Right lung (tissue), 10 donors: ENCODE measurements at places on chromosomes 11 and 22. TPM values are rescaled to one million over a fixed set of nuclear protein-coding genes. Genes with fewer than 3 reads are reported as not detected.

DNA sequence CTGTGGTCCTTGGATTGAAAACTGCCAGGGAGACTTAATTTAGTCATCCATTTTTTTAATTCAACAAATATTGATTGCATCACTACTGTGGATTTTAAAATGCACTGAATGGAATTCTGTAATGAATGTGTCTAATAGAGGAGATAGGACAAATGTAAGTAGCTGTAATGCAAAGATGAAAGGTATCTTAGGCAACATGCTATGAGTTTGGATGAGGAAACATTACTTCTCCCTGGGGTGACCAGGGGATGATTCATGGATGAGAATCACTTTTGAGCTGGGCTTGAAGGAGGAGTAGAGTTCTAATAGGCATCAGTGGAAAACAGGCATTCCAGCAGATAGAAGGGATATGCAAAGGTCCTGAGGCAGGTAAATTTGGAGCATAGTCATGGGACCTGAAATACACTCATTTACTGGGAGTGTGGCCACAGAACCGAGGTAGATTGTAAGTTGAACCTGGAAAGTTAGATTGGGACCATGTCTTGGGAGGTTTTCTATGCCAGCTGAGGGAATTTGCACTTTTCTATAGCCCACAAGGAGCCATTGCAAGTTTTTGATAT lies 43.4 kb downstream of the PKNOX2 start:
- no peak for DNase-seq

GRCh38 chr11:120030411-120030810 lies 107.5 kb downstream of the TRIM29 start:
- no peak for DNase-seq

Gene GNAZ
- 4.8 TPM for polyA plus RNA-seq

Gene MIOX
- polyA plus RNA-seq = not detected

Gene LDLRAD3
- polyA plus RNA-seq = 19.1 TPM

Gene PYGM
- 3.9 TPM for polyA plus RNA-seq

- no peak for DNase-seq
Observed at GRCh38 chr22:17880468-17880867, 106.2 kb upstream of the BID start.

- DNase-seq = no peak
Observed at GRCh38 chr11:9615031-9615451, 41.6 kb downstream of the WEE1 start.

Gene ST14
- polyA plus RNA-seq = 35.1 TPM

Gene GAL3ST1
- polyA plus RNA-seq = 5.1 TPM

- no peak for DNase-seq
Observed at GRCh38 chr11:117583063-117583801, 213.8 kb downstream of the DSCAML1 start.

GRCh38 chr11:116661056-116661455 lies 111.7 kb downstream of the BUD13 start:
- no peak for DNase-seq

Gene OR6T1
- polyA plus RNA-seq = not detected

- DNase-seq = no peak
Observed at GRCh38 chr11:34234086-34234740, 123.6 kb downstream of the ABTB2 start.

Gene C1QTNF4
- polyA plus RNA-seq = 3.6 TPM

GRCh38 chr11:61752117-61752924 lies at the start of gene MYRF:
TSS of gene MYRF (plus strand) at chr11:61752636. CDS start at chr11:61752745, 109 bp downstream.
- DNase-seq = no peak

Gene SLCO2B1
- 24.5 TPM for polyA plus RNA-seq

DNA sequence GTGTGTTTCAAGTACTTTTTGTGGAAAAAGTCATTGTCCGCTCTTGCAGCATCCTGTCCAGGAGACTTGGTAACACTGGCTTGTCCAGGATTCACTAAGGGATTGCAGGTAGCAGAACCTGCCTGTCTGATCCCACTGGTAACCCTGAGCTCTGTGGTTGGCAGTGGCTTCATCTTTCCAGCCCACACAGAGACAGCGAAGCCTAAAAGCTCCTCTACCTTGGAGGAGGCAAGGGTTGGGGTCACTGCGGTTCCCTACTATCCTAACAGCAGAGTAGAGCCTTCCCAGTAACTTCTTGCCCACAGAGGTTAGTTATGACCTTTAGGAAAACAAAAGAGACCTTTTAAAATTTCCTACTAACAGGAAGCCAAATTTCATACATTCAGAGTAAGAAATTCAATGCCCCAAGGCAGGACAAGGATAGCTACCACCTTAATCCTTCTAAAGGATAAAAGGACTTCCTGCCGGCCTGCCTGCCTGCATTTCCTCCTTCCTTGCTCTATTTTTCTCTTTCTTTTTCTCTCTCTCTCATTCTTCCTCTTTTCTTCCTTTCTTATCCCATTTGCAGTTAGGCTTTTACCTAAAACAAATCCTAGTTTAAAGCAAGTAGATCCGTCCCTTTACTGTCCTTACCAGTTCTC lies 8.4 kb upstream of the RCN1 start:
- DNase-seq = no peak

Gene NADSYN1
- 66.0 TPM for polyA plus RNA-seq

GRCh38 chr22:25419247-25420113 lies 145.0 kb upstream of the GRK3 start:
- DNase-seq = no peak

DNA sequence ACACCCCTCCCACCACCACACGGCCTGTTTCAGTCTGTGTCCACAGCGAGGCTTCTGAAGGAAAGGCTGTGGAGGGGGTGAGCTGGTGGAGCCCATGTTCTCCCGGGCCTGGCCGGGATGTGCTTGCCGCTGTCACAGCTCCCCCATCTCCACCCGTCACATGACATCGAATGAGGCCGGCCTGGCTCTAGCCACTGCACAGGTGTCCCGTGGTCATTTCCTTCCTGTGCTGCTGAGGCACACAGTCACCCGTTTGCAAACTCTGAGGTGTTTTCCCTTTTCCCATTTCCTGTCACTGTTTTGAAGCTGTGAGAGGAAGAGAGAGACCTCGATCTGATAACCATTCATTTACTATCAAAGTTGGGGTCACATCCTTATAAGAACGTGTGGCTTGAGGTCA lies 55.7 kb upstream of the CLDN5 start:
- peak; percentile 21 for DNase-seq

DNA sequence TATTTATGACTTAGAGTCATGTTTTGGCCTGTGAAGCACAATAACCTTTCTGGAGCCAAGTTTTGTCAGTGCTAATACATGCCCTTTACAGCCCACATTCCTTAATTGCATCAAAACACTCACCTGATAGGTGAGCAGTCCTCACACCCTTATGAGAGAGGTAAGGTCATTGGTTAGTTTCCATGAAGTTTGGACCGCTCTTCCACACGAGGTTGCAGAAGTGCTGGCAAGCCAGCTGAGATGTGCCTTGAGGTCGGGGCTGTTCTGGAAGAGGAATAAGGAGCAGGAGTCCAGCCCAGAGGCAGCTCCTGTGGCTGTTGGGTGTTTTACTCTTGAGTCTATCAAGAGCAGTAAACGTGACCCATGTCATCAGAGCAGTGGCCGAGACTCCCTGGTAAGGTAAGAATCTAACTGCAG lies 76.3 kb downstream of the CYB5R2 start:
- no peak for DNase-seq

Gene ZDHHC8
- polyA plus RNA-seq = 34.8 TPM

Gene PPM1F
- 51.2 TPM for polyA plus RNA-seq

Gene ACRV1
- 1.3 TPM for polyA plus RNA-seq

- no peak for DNase-seq
Observed at GRCh38 chr22:47000256-47000655, 237.8 kb downstream of the TBC1D22A start.

DNA sequence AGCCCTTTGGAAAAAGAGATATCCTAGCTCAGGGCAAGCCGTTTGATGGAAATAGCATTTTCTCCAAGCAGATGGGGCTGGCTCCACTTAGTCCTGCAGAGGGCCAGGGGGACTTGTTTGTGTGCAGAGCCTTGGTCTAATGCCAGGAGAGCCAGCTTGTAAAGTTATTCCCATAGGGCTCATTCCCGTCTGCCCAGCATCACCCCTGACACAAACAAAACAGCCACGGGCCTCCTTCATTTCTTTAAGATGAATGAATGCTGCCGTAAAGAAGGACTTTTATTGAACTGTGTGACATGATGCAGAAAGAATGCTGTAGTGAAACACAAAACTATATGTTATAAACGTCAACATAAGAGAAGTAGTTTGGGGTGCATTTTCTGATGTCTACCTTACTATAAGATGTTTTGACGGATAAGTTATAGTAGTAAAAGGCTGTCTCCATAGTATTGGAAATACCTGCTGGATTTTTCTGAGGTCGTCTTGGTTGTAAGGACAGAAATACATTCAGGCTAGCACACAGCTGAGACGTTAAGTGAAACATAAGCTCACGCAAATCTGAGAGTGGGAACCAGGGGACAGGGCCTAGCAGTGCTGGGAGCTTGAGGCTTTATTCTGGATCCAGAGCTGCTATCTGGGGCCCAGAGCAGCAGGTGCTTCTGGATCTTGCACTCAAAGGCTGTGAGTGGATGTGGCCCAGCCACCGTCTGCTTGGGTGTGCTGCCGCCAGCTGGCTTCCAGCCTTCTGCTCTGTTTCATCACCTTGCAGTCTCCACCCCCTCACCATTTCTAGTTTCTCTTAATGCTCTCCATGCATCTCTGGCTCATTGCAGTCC lies 53.3 kb downstream of the NCAM1 start:
- peak; percentile 30 for DNase-seq

DNA sequence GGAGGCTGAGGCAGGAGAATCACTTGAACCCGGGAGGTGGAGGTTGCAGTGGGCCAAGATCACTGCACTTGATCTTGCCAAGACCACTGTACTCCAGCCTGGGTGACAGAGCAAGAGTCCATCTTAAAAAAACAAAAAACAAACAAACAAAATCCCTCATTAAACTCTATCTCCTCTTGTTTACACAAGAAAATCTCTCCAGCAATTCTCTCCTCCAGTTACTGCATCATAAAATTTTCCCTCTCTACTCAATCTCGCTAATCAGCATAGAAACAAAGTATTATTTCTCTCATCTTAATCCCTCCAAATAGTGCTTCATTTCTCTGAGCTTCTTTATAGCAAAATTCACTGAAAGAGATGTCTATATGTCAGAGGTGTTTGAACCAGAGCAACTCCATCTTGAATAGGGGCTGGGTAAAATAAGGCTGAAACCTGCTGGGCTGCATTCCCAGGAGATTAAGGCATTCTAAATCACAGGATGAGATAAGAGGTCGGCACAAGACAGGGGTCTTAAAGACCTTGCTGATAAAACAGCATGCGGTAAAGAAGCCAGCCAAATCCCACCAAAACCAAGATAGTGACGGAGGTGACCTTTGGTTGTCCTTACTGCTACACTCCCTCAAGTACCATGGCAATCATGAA lies 19.8 kb downstream of the MTMR2 start:
- no peak for DNase-seq

GRCh38 chr22:25027043-25027906 lies 74.8 kb downstream of the KIAA1671 start:
- DNase-seq = no peak

- no peak for DNase-seq
Observed at GRCh38 chr11:119592642-119593041, 136.4 kb downstream of the NECTIN1 start.

GRCh38 chr11:75090671-75091177 lies 6.0 kb downstream of the OR2AT4 start:
- no peak for DNase-seq

Gene PEX26
- 24.4 TPM for polyA plus RNA-seq

Gene OR51E2
- polyA plus RNA-seq = 0.14 TPM

- DNase-seq = no peak
Observed at GRCh38 chr22:19678949-19679521, 35.3 kb upstream of the SEPTIN5 start.

- peak; percentile 43 for DNase-seq
Observed at GRCh38 chr11:17821648-17822400, 87.2 kb downstream of the KCNC1 start.

Gene ARHGEF17
- polyA plus RNA-seq = 85.9 TPM

GRCh38 chr11:31089117-31089516 lies 280.4 kb downstream of the DCDC1 start:
- no peak for DNase-seq

GRCh38 chr11:28490773-28491382 lies 382.7 kb downstream of the METTL15 start:
- DNase-seq = peak; percentile 50

Gene SOX10
- 0.52 TPM for polyA plus RNA-seq

DNA sequence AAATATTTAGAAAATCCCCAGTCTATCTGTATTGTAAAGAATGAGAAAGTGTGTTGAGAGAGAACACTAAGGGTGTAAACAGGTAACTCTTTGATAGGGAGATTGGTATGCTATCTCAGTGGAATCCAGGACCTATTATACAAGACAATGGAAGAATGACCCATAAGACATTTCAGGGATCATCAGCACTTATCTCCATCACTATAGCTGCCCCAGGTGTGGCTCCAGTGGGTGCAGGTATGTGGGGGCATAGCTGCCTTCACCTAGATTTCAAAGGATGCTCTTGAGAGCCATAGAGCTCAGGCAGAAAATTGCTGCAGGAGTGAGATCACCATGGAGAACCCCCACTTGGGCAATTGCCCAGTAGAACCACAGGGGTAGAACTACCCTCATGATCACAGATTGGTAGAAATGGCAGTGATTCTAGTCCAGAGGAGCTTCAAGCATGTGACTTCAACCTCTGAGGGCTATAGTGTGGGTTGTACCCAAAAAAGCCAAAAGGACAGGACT lies 252.3 kb upstream of the TBCEL start:
- DNase-seq = no peak

DNA sequence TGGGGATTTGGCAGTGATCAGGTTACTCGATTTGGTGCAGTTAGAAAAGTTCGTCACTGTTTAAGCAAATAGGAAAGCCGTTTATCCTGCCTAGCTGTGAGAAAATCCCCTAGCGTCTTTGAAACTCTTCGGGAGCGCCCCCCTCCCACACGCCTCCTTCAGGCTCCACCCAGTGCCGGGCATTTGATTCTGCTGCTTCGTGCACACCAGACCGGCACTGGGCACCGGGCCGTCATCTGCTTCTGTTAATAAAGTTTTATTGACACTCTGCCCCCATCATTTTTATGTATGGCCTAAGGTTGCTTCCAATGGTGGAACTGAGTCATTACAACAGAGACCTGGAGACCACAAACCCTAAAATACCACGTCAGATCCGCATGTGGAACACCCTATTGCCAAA lies 50.9 kb downstream of the IGF2 start:
- no peak for DNase-seq

Gene POGLUT3
- 68.9 TPM for polyA plus RNA-seq

DNA sequence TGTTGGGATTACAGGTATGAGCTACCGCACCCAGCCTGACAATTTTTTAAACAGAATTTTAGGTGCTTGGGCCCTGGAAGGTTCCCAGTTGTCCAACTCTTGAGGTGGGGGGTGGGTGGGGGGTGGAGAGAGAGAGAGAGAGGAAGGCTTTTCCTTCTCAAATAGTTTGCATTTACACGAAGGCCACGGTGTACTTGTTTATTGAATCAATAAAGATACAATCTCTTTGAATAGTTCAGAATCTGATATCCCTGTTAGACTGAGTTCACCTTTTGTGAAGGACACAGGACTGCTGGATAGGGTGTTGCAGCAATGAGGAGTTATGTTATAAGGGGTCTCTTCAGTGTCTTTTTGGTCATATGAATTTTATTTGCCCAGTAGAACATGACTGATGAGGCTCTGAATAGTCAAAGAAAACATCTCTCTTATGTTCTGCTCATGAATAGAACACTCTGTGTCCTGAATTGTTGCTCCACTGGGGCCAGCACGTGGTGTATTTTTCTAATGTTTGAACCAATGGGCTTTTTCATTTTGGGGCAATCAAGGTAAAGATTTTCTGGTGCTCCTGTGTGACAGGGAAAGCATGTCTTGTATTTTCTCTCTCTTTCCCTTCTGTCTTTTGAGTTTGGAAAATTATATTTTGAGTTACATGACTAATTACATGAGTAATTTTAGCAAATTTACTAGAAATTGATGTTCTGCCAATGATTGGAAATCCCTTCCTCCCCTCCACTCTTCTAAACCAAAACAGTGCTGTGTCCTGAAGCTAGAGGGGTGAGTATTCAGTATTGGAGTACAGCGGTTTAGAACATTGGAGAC lies 61.7 kb downstream of the PTPRJ start:
- no peak for DNase-seq

GRCh38 chr22:48496987-48497650 lies 1330.6 kb downstream of the BRD1 start:
- DNase-seq = no peak
